Activated CD4-positive, CD25-positive, alpha-beta regulatory T cell treated with anti-CD3 and anti-CD28 coated beads, Interleukin-2, amount 50 U/mL, for 16 hours (primary cell): ENCODE measurements at places on chromosomes 3 and 15.

GRCh38 chr3:52775877-52776276 is 1.5 kb upstream of the ITIH1 start:
- no peak for DNase-seq

DNA sequence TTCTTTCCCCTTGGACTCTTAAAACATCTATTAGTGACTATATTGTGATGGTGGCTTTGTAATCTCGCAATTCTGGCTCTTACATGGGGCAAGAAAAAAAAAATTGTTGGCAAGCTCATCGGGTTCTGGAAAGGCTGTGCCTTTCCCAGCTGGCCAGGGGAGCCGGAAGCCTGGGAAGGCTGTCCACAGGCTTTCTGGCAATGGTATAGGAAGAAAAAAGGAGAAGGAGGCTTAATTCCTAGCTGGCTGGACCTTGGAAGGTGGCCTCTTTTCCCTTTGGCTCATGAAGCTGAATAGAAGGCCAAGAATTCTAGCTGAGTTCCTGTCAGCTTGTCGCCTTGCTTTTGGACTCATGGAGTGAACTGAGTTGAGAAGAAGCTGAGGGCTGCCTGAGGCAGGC is 243.5 kb upstream of the SEMA6D start:
- no peak for DNase-seq

DNA sequence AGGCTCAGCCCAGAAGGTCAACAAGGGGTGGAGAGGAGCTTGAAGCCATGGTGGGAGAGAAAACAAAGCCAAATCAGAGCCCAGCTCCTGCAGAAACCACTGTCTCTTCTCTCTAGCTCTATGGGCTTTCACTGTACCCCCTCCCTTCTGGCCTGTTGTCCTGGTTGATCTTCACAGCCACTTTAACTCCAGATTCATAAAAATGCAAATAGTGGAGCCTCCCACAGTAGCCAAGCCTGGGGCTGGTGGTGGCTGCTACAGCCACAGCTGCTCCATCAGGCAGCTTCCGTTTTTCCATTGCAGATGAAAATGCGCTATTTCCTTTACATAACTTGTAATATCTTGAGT is 20.7 kb upstream of the CAV3 start:
- no peak for DNase-seq

- DNase-seq, result no peak
Measured at GRCh38 chr15:80550219-80550907, 144.7 kb upstream of the ABHD17C start.

GRCh38 chr3:115099986-115100571 is 47.0 kb downstream of the ZBTB20 start:
- DNase-seq, result no peak

DNA sequence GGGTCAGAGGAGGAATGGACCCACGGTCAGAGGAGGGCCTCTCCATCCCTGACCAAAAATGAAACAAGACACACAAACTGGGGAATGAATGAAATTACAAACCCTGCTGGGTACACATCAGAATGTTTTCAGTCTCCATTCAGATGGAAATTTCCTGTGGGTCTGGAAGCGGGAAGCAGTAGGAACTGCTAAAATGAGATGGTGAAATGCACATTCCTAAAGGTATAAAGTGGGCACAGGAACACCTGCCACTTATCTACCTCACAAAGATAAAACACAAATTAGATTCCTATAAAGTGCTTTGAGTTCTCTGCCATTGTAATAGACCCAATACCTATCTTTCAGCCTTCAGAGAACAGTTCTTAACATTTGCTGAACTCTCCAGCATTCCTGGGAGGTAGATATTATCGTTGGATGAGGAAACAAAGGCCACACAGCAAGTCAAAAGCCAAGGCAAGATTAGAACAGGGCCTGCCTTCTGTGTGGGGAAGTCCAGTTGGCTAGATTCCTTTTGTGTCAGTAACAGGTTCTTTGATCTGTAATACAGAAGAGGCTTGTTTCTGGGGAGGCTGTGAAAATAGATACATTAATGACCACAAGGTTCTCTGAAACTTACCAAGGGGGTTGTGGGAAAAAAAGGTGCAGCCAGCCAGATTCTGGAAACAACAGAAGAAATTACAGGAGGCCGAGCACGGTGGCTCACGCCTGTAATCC is 98.4 kb downstream of the IGF2BP2 start:
- DNase-seq, result no peak

DNA sequence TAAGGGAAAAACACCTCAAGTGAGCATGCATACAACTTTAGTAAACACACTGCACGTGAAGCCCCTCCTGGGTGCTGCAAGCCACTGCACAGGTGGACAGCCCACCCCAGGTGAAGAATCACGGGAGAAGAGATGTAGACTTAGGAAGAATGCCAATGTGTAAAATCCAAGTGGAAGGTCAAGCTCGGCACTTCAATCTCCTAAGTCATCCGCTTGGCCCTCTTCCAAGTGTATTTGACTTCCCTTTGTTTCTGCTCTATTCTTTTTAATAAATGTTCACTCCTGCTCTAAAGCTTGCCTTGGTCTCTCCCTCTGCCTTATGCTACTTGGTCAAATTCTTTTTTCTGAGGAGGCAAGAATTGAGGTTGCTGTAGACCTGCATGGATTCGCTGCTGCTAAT is 316.6 kb downstream of the EDEM1 start:
- DNase-seq, result no peak

- DNase-seq, result no peak
Measured at GRCh38 chr3:147049821-147050220, 356.5 kb downstream of the ZIC4 start.

- DNase-seq, result no peak
Measured at GRCh38 chr3:58613236-58614132, 36.3 kb upstream of the FAM107A start.

DNA sequence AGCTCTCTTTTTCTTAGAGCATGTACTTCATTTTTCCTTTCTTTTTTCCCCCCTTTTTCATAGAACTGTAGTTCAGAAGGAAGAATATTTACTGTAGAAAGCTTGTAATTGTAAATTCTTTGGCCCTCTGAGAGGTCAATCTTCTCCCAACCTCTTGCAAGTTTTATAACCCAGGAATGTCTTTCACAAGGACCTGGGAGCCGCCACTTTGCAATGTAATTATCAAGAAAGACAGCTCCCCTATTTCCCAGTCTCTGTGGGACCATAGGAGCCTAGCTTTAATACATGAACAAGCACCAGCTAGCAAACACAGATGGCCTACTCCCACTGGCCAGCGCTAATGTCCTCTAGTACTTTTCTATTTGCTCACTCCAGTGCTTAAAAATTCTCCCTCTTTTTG is 51.4 kb downstream of the NFKBIZ start:
- no peak for DNase-seq

DNA sequence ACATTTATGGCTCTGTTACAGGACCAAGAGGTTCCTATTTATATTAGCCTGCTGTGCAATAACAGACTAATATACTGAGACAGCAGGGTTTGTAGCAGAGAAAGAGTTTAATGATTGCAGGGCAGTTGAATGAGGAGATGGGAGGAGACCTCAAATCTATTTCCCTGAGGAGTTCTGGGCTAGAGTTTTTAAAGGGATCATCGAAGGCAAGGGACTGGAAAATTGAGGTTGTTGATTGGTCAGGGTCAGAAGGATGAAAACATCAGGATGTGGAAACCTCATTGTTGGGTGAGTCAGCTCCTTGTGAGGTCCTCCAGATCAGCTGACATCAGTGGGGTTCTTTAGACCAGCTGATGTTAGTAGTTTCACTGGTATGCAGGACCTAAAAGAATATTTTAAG is 60.6 kb upstream of the GOLGA8B start:
- DNase-seq, result no peak

DNA sequence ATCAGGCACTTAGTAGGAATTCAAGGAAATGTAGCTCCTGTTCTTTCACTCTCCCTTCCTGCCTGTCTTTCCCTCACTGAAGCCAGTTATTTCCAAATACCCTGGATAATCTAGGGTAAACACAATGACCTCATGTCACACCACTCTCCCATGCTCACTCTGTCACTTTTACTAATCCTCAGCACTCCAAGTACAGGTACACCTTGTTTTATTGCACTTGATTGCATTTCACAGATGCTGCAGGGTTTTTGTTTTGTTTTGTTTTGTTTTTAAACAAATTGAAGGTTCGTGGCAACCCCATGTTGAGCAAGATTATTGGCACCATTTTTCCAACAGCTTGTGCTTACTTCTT is 40.8 kb downstream of the PPM1L start:
- no peak for DNase-seq

- DNase-seq, result no peak
Measured at GRCh38 chr3:30548600-30548999, 57.8 kb upstream of the TGFBR2 start.
